A549 treated with CORT108297 at 1 μM for 4 hours (cell line): ENCODE measurements at places on chromosomes 5 and 9. TPM values are rescaled to one million over a fixed set of nuclear protein-coding genes. Genes with fewer than 3 reads are reported as not detected.

The RAB3C gene
- not detected in 5 replicates for total RNA-seq

The UBE2QL1 gene
- 0.14 to 0.22 TPM (median 0.17 TPM) in 5 replicates for total RNA-seq

The BNIP1 gene
- 16.1 to 19.5 TPM (median 16.5 TPM) in 5 replicates for total RNA-seq

The EIF4E1B gene
- total RNA-seq, result not detected in 5 replicates

The MSMP gene
- total RNA-seq, result 0.30 to 0.48 TPM (median 0.36 TPM) in 3 of 5 replicates, not detected in the others

The NTNG2 gene
- total RNA-seq, result 1.6 to 2.4 TPM (median 1.9 TPM) in 5 replicates

The CCL21 gene
- not detected in 5 replicates for total RNA-seq

The SUSD1 gene
- total RNA-seq, result 11.5 to 14.8 TPM (median 12.9 TPM) in 5 replicates

The CLINT1 gene
- total RNA-seq, result 71.3 to 84.9 TPM (median 81.1 TPM) in 5 replicates

The KCTD16 gene
- total RNA-seq, result 0.01 to 0.06 TPM (median 0.05 TPM) in 5 replicates

The ISL1 gene
- total RNA-seq, result 0.05 to 0.07 TPM in 2 of 5 replicates, not detected in the others

The RPP25L gene
- total RNA-seq, result 35.1 to 50.0 TPM (median 48.2 TPM) in 5 replicates

The PCDHGA12 gene
- total RNA-seq, result 0.02 to 0.03 TPM in 2 of 5 replicates, not detected in the others

The CTNNAL1 gene
- 46.4 to 55.0 TPM (median 49.2 TPM) in 5 replicates for total RNA-seq

The MEGF10 gene
- total RNA-seq, result not detected in 5 replicates
